Activated CD4-positive, alpha-beta T cell treated with anti-CD3 and anti-CD28 coated beads for 36 hours (primary cell): ENCODE measurements at places on chromosomes 1 and 21. TPM values are rescaled to one million over a fixed set of nuclear protein-coding genes. Genes with fewer than 3 reads are reported as not detected.

- H3K4me1 ChIP-seq: no peaks in the 10 kb centered on the region
- no peak for DNase-seq
- no peaks in the 10 kb centered on the region for H3K36me3 ChIP-seq
Observed at GRCh38 chr1:7432102-7432899, 338.8 kb upstream of the VAMP3 start.

GRCh38 chr1:192376374-192376773, 59.6 kb downstream of the RGS21 start:
- no peaks in the 10 kb centered on the region for H3K36me3 ChIP-seq
- H3K27ac ChIP-seq: no peak overlapping the region
- H3K4me3 ChIP-seq: no peak overlapping the region
- no peaks in the 10 kb centered on the region for H3K27me3 ChIP-seq
- no peaks in the 10 kb centered on the region for H3K4me1 ChIP-seq
- no peak for DNase-seq

Gene SPOCD1
- total RNA-seq: 0.79 TPM

GRCh38 chr1:235657747-235658526, 8.4 kb upstream of the GNG4 start:
- H3K36me3 ChIP-seq: peaks cover 15% of the 10 kb centered on the region
- no peak overlapping the region for H3K4me3 ChIP-seq
- no peaks in the 10 kb centered on the region for H3K4me1 ChIP-seq
- H3K27me3 ChIP-seq: peaks cover 17% of the 10 kb centered on the region

DNA sequence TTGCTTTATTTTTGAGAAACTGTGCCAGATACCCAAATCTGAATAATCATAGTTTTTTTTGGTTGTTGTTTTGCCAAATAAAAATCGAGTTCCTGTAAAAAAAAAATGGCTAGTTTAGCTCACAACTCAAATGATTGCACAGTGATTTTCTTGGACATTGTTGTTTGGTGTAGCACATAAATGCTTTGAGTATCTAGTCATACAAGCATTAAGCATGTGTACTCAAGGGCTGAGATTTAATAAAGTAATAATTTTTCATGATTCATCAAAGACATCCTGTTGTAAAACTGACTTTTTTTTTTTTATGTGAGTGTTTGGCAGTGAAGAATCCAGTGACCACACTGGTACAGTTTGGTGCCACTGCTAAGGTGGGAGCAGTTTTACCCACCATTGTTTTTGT, 18.8 kb downstream of the ITSN1 start:
- no peak overlapping the region for H3K4me3 ChIP-seq
- no peaks in the 10 kb centered on the region for H3K4me1 ChIP-seq
- H3K27me3 ChIP-seq: no peaks in the 10 kb centered on the region
- H3K27ac ChIP-seq: no peak overlapping the region

DNA sequence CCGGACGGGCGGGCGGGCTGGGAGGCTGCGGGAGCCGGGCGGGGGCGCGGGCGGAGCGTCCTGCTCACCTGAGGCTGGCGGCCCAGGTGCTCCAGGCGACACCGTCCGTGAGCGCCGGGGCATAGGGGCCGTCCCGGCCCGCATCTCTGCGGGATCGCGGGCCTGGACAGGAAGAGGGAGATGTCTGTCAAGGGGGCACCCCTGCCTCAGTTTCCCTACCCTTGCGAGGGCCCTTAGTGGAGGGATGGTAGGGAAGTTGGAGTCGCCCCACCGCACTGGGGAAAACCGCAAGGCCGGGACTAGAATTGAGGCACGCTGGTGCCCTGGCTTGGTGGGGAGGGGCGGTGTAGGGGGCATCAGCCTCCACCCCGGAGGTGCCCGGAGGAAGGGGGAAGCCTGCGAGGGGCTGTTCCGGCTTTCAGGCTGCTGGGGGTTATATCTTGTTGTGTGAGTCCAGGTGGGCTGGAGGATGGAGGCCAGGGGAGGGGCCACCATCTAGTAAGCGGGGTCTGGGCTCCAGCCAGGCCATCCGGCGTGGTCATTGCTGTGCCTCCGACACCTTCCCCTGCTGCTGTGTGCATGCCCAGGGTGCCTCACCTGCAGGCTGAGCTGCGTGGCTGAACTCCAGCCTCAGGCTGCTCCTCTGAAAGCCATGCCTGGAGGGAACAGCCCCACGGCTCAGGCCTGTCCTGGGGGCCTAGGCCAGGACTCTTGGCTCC, 580 bp downstream of the VWA1 start:
- peaks cover 17% of the 10 kb centered on the region for H3K27me3 ChIP-seq
- peak; percentile 5 for DNase-seq
- no peaks in the 10 kb centered on the region for H3K36me3 ChIP-seq
- H3K27ac ChIP-seq: no peak overlapping the region

- H3K36me3 ChIP-seq: peaks cover 47% of the 10 kb centered on the region
- DNase-seq: no peak
- peaks cover 19% of the 10 kb centered on the region for H3K4me1 ChIP-seq
- H3K27ac ChIP-seq: peak overlapping the region; percentile 66
- peak overlapping the region; percentile 85 for H3K4me3 ChIP-seq
- no peaks in the 10 kb centered on the region for H3K27me3 ChIP-seq
Observed at GRCh38 chr1:155909894-155910293, 1.3 kb downstream of the RIT1 start.

DNA sequence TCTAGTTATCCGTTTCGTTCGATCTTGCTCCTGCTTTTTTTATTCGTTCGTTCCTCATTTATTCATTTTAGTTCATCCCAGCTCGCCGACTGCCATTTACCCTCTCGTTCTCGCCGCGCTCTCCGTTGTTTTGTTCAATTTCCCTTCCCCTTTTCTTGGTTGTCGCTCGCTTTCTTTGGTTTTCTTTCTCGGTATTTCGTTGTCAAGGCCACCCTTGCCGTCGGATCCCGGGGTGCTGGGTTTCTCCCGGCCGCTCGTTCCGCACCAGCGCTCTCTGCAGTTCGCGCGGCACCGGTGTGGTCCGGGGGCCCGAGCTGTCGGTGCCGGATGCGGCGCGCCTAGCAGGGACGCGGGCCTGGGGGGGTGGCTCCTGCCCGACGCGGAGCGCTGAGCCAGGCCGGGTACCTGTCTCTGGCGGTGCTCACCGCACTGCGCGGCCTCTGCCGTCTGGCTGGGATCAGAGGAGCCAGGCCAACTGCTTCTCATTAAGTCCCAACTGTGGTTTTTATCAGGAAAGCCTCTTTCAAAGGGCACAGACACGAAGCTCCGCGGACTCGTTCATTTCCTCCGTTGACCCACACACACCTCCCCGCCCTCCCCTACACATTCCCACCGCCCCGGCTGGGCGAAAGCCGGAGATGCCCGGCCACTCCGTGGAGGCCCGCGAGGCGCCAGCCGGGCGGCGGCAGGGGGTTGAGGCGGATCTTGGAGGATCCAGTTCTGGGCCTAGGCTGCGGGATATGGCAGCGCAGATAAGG, 1.6 kb downstream of the ALX3 start:
- peak overlapping the region; percentile 15 for H3K4me3 ChIP-seq
- DNase-seq: peak; percentile 49
- no peaks in the 10 kb centered on the region for H3K36me3 ChIP-seq

DNA sequence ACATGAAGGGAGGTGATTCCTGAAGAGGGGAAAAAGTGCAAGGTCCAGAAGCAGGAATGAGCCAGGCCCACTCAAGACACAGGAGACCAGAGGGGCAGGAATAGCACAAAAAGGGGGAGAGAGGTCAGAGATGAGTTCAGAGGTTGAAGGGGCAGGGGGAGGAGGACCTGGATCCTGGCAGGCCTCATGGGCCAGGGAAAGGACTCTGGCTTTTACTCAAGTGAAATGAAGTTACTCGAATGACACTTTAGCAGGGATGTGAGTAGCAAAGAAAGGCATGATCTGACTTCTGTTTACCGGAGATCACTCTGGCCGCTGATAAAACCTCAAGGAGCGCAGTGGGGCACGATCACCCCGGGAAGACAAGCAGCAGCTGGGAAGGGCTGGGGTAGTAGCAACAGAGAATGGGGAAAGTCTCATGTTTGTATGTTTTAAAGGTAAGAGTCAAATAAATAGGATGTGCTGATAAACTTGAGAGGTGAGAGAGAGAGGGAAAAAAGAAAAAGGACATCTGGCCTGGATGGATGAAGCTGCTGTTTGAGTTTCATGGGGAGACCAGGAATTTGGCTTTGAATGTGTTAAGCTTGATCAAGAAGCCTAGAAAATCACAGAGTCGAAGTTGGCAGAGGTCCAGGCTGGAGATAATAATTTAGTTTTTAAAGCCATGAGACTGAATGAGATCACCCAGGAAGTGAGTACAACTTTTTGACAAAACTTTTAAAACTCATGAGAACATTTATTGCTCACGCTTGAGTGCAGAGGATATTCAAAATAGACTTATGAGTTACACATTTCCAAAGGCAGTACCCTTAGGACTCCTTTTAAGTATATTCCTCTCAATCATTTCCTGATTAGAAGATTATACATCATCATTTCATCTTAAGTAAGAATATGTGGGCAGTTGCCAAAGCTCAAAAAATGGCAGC, 156.0 kb downstream of the RERE start:
- DNase-seq: peak; percentile 68
- H3K27me3 ChIP-seq: no peaks in the 10 kb centered on the region
- H3K4me3 ChIP-seq: no peak overlapping the region
- H3K4me1 ChIP-seq: peaks cover 4% of the 10 kb centered on the region

DNA sequence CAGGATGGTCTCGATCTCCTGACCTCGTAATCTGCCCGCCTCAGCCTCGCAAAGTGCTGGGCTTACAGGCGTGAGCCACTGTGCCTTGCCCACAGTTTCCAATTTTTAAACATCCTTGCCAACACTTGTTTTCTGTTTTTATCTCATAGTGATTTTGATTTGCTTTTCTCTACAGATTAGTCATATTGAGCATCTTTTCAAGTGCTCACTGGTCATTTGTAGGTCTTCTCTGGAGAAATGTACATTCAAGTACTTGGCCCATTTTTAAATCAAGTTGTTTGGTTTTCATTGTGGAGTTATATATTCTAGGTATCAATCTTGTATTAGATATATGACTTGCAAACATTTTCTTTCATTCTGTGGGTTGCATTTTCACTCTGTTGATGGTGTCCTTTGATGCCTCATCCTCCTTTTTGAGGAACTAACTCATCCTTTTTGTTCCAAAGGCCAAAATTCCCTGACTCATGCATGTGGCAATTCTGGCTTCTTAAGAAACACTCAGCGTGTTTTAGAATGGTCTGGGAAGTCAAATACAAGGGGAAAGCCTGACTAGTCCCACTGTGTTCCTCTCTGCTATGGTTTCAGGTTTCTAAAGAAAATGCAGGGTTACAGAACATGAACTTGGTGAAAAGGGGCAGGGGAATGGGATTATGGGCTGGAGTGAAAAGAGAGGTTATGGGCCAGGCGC, 37.3 kb downstream of the PTAFR start:
- peaks cover 10% of the 10 kb centered on the region for H3K4me1 ChIP-seq
- H3K27me3 ChIP-seq: peaks cover 34% of the 10 kb centered on the region
- no peak for DNase-seq
- H3K36me3 ChIP-seq: no peaks in the 10 kb centered on the region
- H3K4me3 ChIP-seq: no peak overlapping the region
- no peak overlapping the region for H3K27ac ChIP-seq

DNA sequence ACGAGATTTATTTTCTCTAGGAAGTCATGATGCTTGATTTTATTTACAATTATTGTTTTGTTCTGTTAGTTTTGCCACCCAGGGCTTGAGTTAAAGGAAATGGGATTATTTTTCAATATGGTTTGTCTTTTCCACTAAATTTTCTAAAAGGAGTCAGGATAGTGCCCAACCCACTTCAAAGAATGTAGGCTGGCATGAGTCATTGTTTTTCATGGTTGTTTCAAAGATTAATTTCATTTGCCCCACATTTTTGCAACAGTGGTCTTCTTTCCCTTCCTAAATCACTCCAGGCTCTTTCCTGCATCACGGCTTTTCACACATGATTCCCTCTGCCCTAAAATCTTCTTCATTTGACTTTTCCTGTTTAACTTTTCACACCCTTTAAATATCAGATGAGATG, 2.5 kb downstream of the SLAMF6 start:
- peak overlapping the region; percentile 97 for H3K4me3 ChIP-seq
- peak overlapping the region; percentile 98 for H3K27ac ChIP-seq
- H3K27me3 ChIP-seq: no peaks in the 10 kb centered on the region
- H3K4me1 ChIP-seq: peaks cover 75% of the 10 kb centered on the region
- no peak for DNase-seq

DNA sequence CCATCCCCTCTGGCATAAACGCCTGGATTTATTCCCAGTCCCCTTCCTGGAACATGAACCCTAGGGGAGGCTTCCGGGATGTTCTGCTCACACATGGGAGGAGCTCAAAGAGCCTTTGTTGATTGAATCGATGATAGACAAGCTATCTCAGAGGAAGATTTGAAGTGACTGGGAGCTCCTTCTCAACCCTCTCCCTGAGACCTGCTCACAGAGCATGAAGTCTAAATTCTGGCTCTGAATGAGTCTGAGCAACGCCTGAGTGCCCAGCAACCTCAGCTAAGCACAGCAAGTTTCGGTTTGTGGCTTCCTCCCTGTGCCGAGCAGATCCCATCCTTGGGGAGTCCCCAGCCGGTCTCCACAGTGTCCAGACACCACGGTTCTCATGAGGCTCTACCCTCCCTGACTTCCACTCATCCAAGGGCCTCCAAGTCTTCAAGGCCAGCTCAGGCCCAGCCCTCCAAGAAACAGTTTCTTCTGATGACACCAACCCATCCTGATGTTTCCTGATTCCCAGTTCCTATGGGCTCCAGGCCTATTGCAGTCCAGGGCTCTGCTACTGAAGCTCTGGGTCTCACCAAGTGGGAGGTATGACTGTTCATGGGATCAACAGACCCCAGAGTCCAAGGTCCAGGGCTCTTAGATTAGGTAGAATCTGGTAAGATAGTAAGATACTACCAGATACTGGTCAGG, 190.8 kb downstream of the DYRK1A start:
- peaks cover 5% of the 10 kb centered on the region for H3K27me3 ChIP-seq
- H3K4me1 ChIP-seq: no peaks in the 10 kb centered on the region

Gene LRRC71
- not detected for total RNA-seq

Gene ANGPTL1
- total RNA-seq: not detected

Gene KIF2C
- total RNA-seq: 101 TPM

DNA sequence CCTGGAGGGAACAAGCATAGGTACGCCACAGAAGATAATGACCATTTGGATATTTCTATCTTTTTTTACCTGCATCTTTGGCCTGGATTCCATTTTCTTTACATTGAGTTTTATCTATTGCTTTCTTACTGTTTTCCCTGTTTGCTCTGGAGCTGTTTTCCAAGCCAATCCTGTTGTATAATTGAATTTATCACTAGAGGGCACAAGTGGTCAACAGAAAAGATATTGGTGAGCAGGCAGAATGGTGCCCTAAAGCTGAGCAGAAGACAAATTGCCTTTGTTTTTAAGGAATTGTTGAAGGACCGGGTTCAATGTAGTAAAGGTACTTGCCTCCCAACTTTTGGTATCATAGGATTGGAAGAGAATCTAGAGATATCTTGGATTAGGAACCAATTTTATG, 152.8 kb downstream of the PPP1R12B start:
- no peak overlapping the region for H3K4me3 ChIP-seq
- H3K36me3 ChIP-seq: peaks cover 8% of the 10 kb centered on the region
- no peaks in the 10 kb centered on the region for H3K27me3 ChIP-seq
- no peaks in the 10 kb centered on the region for H3K4me1 ChIP-seq
- no peak overlapping the region for H3K27ac ChIP-seq

DNA sequence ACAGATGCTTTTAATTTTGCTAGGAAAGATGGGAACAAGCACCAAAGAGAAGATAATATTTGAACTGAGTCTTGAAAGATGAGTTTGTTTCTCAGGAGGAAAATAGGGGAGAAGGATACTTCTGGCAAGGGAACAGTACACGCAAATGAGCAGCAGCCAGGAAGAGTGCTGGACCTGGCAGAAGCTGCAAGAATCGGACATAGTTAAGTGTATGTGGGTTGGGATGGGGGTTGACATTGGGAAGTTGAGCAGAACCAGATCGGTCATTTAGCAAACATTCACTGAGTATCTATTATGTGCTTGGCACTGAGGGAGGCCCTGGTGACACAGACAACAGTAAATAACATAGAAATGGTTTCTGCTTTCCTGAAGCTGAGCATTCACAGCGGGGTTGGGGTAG, 198.8 kb downstream of the PLPP3 start:
- no peaks in the 10 kb centered on the region for H3K4me1 ChIP-seq
- H3K27ac ChIP-seq: no peak overlapping the region
